ENCODE measurements at places on chromosomes 6 and 20.
A peak's percentile ranks its signal among the peaks of the same experiment; 100 is the strongest.

DNA sequence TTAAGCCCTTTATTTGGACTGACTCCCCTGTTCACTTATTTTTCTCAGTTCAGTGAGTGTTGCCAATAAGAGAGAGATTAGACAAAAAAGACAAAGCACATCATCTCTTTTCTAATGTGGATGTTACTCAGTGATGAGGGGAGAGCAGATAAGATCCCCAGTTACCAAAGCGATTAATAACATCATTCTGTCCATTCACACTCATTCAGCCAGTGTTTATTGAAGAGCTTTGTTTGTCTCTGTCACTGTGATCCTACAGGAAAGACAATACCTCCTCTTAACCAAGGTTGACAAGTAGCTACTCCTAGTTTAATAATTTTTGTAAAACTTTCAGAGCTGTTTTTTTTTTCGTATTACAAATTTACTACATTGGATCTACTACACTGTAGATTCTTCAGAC is 163.0 kb downstream of the EYA4 start:
- DNase-seq, result no peak

GRCh38 chr6:17393892-17394631 is 667 bp downstream of the CAP2 start:
- DNase-seq, result peak; percentile 50

DNA sequence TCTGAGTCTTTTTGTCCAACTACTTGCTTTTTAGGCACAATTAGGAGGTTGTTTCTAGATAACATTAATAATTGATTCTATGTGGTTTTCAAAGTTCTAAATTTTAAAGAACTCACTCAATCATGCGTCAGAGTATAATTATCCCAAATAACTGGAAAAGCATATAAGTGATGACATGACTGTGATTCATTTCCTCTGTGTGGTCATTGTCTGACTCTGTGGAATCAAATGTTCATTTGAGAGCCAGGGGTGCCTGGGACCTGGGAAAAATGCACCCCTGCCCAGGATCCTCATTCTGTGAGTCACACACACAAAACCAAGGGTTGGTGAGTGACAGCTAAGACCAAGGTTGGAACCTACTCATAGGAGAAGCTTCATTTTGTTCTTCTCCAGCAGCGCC is 127.1 kb upstream of the MLIP start:
- DNase-seq, result no peak

DNA sequence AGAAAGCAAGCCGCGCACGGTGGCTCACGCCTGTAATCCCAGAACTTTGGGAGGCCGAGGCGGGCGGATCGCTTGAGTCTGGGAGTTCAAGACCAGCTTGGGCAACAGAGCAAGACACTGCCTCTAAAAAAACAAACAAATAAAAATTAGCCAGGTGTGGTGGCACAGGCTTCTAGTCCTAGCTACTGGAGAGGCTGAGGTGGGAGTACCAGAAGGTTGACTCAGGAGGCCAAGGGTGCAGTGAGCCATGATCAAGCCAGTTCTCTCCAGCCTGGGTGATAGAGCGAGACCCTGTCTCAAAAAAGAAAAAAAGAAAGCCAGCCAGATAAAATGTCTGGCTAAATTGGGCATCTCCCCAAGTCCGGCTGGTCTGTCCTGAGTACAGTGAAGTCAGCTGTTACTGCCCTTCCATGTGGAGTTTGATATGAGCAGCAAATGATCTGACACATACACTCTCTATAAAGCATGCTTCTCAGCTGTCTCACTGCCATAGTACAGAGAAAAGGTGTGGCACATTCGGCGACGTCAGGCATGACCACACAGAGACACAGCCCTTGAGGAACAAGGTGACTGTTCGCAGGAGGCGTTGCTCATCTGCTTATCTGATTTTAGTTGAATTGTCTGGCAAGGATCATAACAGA is 13.0 kb downstream of the CD83 start:
- DNase-seq, result no peak
